Activated CD8-positive, alpha-beta memory T cell treated with anti-CD3 and anti-CD28 coated beads for 1 hour (primary cell): ENCODE measurements at places on chromosomes 2 and 18.

DNA sequence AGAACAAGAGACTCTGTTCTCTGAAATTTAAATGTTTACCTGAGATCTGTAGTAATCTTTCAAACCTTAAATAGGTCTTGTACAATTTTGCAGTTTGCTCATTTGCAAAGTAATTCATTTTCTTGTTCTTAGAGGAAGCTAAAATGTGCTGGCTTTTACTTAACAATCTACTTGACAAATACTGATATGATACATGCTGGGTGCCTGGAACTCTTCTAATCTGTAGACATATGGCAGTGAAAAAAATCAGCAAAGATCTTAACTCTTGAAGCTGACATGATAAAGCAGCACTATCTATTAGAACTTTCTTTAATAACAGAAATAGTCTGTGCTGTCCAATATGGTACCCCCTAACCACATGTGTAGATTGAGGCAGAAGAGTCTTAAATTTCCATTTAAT lies 1352.8 kb upstream of the SLC39A10 start:
- DNase-seq, result no peak

DNA sequence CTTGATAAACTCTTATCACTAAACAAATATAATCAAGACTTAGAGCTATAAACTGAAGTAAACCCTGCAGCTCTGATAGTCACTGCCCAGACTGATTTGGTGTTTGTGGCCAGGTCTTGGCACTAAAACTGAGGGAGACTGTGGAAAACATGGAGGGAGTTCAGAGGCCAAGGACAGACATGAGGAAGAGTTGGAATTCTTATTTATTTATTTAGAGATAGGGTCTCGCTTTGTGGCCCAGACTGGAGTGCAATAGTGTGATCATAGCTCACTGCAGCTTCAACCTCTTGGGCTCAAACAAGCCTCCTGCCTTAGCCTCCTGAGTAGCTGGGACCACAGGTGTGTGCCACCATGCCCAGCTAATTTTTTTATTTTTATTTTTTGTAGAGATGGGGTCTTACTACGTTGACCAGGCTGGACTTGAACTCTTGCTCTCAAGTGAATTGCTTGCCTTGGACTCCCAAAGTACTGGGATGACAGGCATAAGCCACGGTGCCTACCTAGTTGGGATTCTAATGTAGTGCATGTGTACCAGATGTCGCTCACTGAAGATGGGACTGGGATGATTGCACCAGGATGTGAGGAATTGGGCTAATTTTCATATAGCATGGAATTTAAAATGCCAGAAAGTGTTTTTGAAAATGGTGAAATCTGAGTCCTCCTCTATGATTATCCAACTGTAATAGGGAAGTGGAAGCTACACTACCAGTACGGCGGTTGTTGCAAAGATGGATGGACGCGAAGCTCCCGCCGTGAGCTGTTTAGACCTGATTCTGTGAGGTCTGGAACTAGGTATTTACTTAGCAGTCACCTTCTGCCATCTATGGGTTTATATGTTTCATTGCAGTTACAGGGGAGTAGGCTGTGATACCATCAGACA lies 52.7 kb upstream of the CTLA4 start:
- no peak for DNase-seq

- DNase-seq, result no peak
Measured at GRCh38 chr2:237729681-237730475, 68.7 kb upstream of the RBM44 start.

GRCh38 chr2:88760819-88761598 lies 69.5 kb downstream of the RPIA start:
- no peak for DNase-seq

- DNase-seq, result no peak
Measured at GRCh38 chr2:42386682-42387081, 25.7 kb upstream of the COX7A2L start.

DNA sequence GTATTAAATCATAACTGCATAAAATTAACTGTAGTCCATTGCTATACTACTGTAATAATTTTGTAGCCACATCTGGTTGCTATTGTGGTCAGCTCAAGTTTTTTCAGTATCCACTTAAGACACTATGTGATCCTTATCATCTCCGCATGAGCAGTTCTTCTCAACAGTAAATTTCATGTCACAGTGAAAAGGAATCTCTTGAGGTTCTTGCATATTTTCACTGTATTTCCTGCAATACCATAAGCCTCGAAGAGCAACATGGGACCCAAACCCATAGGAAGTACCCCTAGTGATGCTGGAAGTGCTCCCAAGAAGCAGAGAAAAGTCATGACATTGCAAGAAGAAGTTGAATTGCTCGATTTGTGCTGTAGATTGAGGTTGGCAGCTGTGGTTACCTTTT lies 86.7 kb downstream of the LDLRAD4 start:
- no peak for DNase-seq

DNA sequence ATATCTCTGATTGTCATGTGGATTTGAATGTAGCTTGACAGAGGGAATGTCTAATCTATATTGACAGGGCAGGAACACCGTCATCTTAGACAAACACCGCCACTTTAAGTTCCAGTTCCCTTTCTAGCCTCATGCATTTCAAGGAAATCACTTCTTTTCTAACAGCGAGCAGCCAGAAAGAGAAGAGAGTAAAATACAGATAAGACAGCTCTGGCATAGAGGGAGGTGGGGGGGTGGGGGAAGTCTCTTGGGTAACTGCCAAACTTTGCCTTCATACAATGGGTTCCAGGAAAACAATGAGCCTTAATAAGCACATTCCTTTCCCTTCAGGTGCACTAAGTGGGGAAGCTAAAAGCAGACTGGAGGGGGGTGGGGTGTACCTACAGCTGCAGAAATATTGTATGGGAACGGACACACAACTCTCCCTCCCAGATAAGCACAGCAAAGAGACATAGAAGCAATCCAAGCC lies 37.2 kb downstream of the CASP10 start:
- DNase-seq, result no peak

GRCh38 chr2:25829377-25829704 lies 48.9 kb downstream of the ASXL2 start:
- DNase-seq, result no peak

GRCh38 chr2:85669549-85669948 lies 1.6 kb upstream of the SFTPB start:
- DNase-seq, result no peak

- no peak for DNase-seq
Measured at GRCh38 chr2:71326968-71327367, 4.6 kb upstream of the ZNF638 start.

DNA sequence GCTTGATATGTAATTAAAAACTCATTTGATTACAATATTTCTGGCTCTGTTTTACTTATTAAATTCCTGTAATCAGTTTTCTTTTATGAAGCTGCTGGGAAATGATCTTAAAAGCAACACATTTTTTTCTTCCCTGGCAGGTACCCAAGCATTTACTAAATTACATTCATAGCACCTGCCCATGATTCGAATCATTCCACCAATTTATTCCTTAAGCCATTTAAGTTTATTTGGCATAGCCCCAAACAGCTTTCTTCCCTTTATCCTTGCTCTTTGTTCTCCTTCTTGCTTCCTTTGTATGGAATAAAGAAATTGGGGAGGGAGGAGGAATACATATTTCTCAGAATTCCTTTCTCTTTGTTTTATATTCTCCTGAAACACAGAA lies 241.3 kb downstream of the AGPS start:
- no peak for DNase-seq

GRCh38 chr2:85353876-85354285 lies 447 bp downstream of the RETSAT start:
- DNase-seq, result peak; percentile 1

- DNase-seq, result no peak
Measured at GRCh38 chr2:58473165-58473564, 232.0 kb upstream of the FANCL start.

DNA sequence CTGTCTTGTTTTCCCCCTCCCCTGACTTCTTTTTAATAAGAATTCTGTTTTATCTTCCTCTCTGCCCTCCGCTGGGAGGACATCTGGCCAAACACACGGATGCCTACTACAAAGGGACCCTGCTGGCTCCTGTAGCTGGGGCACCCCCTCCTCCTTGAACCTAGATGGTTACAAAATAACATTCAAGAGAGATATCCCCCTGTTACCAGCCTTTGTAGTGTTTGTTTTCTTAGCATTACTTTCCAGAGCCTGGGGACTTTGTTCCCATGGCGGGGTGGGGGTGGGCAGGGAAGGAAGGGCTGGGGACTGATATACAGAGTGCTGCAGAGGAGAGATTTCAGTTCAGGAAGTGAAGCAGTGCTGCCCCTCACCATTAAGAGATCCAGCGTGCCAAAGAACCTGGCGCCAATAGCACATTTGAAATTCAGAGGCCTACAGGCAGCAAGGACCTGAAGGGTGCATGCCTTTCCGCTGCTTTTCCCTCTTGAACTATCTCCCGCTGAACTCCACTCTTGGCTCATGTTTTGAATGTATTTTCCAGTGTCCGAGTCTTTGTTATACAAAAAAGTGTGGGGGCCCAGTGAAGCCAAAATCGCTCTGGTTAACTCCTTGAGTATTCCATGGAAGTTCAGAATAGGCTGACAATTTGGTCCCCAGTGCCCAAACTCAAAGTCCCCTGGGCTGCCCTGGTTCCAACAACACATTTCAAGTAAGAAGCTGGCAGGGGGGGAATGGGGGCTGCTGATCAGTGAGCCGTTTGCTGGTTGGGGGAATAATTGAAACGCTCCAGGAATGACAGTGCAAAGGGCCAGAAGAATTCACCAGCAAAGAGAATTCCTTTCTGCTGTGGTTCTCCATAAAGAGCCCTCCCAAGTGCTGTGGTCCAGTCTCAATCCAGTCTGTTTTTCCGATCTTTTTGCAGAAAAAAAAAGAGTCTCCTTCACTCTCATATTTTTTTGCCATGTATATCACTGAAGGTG lies 94.8 kb upstream of the THOC1 start:
- no peak for DNase-seq

- DNase-seq, result no peak
Measured at GRCh38 chr18:26978812-26979341, 113.4 kb upstream of the AQP4 start.

GRCh38 chr2:12399240-12399639 lies 317.5 kb upstream of the TRIB2 start:
- DNase-seq, result no peak

GRCh38 chr18:55144193-55144930 lies 185.1 kb upstream of the CCDC68 start:
- no peak for DNase-seq

GRCh38 chr2:57878171-57878865 lies 168.3 kb upstream of the VRK2 start:
- DNase-seq, result no peak

- DNase-seq, result no peak
Measured at GRCh38 chr2:158713523-158714138, 81.5 kb upstream of the DAPL1 start.

- DNase-seq, result no peak
Measured at GRCh38 chr2:83006961-83007360, 1452.1 kb downstream of the SUCLG1 start.

DNA sequence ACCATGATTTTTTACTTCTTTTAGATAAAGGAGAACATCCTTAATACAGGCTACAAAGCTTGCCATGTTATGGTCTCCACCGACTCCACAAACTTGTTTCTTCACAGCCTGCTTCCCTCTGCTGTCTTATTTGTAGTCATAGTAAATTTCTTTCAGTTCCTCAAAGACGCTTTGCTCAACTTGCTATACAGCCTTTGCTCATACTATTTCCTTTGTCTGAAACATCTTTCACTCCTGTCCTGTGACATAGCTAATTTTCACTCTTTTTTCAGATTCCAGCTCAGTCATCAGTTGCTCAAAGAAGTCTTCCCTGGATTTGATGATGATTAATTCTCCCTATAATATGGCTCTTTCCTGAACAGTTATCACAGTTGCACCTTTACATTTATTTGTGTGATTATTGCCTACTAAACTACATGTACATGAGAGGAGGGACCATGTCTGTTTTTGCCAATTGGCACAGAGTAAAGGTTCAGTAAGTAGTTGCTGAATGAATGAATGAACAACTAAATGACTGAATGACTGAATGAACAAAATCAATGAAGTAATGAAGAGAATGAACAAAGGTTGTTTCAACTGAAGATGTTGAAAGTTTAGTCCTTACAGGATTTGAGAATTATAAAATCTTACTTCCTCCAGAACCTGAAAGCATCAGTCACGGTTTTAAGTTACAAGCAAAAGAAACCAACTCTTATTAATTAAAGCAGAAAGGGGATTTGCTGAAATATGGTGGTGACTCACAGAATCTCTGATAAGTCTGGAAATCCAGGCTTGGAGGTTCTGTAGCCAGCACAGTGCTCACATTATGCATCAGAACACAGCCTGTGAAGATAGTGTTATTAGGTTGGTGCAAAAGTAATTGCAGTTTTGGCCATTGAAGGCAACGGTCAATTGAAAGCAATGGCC lies 186.4 kb upstream of the FAM98A start:
- DNase-seq, result no peak

- DNase-seq, result no peak
Measured at GRCh38 chr18:47883771-47884413, 46.6 kb downstream of the SMAD2 start.

- DNase-seq, result no peak
Measured at GRCh38 chr2:73827018-73827417, 1.7 kb upstream of the STAMBP start.

- DNase-seq, result no peak
Measured at GRCh38 chr2:68900496-68901198, 29.4 kb upstream of the BMP10 start.

GRCh38 chr18:6636091-6636490 lies 93.4 kb upstream of the ARHGAP28 start:
- no peak for DNase-seq
